ENCODE measurements at places on chromosomes 7 and 10.

DNA sequence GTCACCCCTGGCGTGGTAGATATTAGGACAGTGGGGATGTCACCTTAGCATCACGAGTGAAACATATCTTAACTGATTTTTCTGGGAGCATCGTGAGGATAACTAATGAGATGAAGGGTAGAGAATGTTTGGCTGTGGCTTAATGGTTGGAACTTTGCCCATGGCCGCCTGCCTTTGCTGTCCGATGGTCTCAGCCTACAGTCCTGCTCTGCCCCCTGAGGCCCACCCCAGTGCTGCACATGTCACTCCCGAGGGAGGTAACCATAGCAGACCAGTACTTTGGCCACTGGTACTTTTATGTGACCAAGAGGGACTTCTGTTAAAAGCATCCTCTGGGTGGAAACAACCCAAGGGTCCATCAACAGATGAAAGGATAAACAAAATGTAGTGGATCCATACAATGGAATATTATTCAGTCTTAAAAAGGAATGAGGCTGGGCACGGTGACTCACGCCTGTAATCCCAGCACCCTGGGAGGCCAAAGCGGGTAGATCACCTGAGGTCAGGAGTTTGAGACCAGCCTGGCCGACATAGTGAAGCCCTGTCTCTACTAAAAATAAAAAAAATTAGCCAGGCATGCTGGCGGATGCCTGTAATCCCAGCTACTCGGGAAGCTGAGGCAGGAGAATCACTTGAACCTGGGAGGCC is 58.4 kb downstream of the TACR2 start:
- DNase-seq = no peak

- no peak for DNase-seq
Measured at GRCh38 chr10:3868271-3868664, 83.3 kb upstream of the KLF6 start.

- DNase-seq = no peak
Measured at GRCh38 chr7:109930049-109930448, 1160.9 kb upstream of the LRRN3 start.

DNA sequence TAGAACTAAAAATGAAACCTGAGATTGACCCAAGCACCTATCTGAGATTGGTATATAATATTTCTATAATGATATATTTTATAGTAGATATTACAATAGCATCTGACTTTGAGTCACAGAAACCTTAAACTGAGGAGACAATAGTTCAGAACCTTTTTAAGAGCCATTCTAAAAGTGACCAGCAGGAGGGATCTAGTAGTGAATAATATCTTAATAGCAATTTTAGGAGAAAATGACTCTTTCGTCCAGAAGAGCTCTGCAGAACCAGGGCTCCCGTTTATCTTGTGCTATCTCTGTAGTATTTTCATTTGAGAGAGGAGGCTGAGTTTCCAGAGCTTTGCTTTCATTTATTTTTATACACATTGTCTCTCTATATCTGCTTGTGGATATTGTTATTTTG is 68.1 kb downstream of the PODXL start:
- DNase-seq = no peak

GRCh38 chr7:115582956-115583355 is 447.6 kb downstream of the TFEC start:
- DNase-seq = no peak

DNA sequence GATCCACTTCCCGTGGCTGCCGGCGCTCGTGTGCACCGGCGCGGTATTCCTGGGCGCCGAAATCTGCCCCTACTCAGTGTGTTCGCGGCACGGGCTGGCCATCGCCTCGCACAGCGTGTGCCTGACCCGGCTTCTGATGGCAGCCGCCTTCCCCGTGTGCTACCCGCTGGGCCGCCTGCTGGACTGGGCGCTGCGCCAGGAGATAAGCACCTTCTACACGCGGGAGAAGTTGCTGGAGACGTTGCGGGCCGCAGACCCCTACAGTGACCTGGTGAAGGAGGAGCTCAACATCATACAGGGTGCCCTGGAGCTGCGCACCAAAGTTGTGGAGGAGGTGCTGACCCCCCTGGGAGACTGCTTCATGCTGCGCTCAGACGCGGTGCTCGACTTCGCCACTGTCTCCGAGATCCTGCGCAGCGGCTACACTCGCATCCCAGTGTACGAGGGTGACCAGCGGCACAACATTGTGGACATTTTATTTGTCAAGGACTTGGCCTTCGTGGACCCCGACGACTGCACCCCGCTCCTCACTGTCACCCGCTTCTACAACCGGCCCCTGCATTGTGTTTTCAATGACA is 1.3 kb downstream of the CNNM1 start:
- no peak for DNase-seq

DNA sequence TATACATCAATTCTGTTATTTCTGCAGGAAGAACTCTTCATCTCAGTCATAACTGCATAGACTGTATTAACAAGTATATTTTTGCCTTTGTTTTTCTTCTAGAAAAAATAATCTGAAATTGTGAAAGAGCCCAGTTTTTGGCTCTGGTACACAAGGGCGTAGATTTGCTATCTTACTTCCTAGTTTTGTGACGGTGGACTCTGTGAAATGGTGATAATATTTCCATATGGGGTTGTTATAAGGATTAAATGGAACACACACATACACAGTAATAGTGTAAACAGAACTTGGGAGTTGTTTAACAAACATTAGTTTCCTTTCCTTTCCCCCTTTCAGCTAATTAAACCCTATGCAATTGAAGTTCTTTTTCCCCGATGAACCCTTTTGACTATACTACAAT is 108.7 kb downstream of the MKLN1 start:
- no peak for DNase-seq

DNA sequence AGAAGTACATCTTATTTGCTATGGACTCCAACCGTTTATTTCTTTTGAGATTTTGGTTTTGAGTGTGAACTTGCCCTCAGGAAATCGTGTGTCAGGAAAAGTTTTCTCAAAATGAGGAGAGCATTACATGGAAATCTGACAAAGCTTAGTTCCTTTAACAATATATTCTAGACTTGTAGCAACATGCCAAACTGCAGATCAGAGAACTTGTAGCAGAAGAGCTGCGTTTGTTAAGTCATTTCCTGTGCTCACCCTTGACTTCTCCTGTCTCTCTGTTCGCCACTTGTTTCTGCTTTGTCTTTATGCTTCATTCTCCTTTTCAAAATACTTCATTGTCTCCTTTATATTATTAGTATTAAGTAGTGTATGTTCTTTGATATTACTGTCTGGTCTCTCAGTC is 116.6 kb upstream of the FOXP2 start:
- DNase-seq = no peak

DNA sequence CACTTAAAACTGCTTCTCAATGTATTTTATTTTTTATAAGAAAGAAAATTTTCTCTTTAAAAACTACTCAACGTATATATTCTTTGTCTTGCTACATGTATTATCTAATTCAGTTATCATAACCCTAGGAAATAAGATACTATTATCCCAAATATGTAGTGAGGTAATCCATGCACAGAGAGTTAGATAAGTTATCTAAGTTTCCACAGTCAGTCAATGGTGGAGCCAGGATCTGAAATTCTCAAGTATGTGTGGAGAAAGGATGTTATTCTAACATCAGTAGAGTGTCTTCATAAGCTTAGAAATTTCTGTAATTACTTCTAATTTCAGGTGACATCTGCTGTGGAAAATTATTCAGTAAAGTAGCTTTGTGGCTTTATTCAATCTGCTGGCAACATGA is 239.9 kb downstream of the CSTF2T start:
- DNase-seq = no peak

- peak; percentile 37 for DNase-seq
Measured at GRCh38 chr10:86945361-86946212, 11.8 kb downstream of the MMRN2 start.

DNA sequence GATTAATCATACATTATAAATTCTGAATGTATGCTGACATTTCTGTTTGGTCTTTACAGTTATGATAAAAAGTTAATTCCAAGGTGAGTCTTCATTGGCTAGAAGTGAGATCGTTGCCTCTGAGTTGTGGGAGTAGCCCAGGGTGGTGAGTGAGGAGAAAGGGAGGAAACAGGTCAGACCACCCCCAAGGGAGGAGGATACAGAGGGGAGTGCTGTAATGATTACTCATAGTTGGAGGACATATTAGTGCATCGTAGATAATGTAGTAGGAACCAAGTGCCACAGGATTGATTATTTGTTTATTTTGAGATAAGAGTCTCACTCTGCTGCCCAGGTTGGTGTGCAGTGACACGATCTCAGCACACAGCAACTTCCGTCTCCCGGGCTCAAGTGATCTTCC is 672.2 kb downstream of the INHBA start:
- DNase-seq = no peak

DNA sequence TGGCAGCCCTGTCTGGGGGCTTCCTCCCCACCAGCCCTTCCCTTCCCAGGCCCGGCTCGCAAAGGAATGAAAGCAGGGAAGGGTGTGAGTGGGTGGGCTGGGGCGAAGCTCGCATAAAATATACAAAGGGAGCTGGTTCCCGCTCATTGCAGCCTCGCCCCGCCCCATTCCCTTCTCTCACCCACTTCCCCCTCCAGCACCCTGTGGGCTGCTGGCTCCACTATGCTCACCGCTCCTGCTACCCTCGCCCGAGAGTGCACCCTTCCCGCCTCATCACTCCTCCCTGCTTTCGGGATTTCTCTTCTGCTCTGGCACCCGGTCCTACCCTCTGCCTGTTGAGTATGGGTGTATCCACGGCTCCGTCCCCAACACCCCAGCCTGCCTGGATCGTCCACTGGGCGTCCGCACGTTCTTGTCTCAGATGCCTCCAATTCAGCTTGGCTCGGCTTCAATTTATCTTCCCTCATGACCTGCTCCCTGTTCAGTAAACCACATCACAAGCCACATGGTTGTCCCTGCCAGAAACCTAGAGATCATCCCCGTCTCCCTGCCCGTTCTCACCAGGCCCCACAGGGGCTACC is 14.4 kb upstream of the TTYH3 start:
- no peak for DNase-seq

- peak; percentile 75 for DNase-seq
Measured at GRCh38 chr10:97882142-97883091, 32.8 kb downstream of the GOLGA7B start.
